Karpas-422 (cell line): ENCODE measurements at places on chromosomes 4 and X. TPM values are rescaled to one million over a fixed set of nuclear protein-coding genes. Genes with fewer than 3 reads are reported as not detected.

ADGRG4 gene
- total RNA-seq: not detected in 2 replicates

GRCh38 chrX:23263892-23264291, 70.8 kb upstream of the PTCHD1 start:
- DNase-seq: no peak

DNA sequence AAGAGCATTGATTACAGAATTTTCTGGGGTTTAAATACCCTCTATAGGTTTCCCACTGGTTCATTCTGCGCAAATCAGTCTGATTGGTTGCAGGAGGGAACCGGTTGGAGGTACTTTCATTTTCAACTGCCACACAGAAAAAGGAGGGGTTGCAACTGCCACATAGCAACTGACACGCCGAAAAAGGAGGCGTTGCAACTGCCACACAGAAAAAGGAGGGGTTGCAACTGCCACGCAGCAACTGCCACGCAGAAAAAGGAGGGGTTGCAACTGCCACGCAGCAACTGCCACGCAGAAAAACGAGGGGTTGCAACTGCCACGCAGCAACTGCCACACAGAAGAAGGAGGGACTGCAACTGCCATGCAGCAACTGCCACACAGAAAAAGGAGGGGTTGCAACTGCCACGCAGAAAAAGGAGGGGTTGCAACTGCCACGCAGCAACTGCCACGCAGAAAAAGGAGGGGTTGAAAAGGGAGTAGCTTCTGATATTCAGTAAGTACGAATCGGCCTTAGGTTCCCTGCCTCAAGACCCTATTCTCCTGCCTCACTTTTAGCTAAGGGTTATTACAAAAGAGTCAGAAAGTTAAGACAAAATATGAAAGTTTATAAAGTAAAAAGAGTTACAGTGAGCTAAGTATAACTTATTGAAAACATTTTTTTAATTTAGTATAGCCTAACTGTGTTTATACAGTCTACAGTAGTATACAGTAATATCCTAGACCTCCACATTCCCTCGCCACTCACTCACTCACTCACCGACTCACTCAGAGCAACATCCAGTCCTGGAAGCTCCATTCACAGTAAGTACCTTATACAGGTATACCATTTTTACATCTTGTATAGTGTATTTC, 431.8 kb downstream of the KCTD8 start:
- no peak for DNase-seq

GRCh38 chr4:3070709-3071500, 3.4 kb downstream of the HTT-AS start:
- no peak for DNase-seq

TIMP1 gene
- 0.29 and 0.56 TPM in 2 replicates for total RNA-seq

DNA sequence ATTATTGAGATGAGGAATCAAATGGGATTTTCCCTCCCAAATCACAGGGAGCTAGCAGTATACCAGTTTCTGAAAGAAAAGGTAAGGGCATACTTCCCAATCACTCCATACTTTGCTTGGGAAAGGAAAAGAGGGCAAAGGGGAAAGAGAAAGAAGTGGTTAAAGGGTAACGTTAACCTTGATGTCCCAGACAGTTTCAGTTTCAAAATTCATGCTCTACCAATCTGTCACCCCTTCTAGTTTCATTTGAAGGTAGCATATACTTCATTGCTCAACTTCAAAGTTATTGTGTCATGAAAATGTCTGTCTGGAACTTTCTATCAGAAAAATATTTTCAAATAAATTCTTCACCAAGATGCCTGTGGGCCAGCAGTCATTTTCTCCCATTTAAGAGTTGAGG, 16.0 kb downstream of the TNMD start:
- no peak for DNase-seq

REPS2 gene
- total RNA-seq: 0.14 and 1.1 TPM in 2 replicates

GRCh38 chrX:150842198-150842685, 56.2 kb downstream of the CD99L2 start:
- no peak for DNase-seq

DNA sequence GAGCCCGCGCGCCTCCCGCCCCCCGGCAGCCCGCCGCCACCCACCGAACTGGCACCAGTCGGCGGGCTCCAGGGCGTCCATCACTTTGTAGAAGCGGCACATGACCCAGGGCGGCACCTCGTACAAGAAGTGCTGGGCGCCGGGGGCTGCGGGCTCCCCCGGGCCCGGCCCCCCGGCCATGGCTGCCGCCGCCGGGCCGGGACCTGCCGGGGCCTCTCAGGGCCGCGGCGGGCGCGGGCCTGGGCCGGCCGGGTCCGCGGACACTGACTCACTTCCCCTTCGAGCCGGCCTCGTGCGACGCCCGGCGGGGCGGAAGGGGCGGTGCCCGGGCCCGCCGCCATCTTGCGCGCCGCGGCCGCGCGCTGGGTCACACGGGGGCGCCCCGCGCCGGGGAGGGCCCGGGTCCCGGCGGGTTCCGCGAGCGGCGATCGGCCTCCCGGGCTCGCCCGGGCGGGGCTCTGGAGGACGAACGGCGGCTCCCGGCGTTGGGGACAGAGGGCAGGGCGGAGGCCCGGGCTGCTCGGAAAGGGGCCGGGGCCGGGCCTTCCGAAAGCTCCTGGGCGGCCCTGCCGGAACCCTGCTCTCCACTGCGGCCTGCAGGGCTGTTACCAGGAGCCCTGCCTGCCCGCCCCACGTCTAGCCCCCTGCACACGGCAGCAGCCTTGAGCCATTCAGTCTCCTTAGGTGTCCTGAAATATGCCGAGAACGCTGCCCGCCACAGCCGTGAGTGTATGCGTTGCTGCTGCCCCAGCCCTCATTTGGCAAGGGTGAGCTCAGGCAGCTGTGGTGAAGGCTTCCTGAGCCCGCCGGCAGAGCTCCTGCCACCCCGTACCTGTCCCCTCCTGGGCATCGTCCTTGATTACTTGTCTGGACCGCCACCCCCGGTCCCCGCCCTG, at the start of gene IRAK1:
IRAK1 (minus strand) TSS at position 270 of the 896 bp plus-strand sequence; CDS start at position 180, 90 bp downstream.
- peak; percentile 82 for DNase-seq

MEPE gene
- not detected in 2 replicates for total RNA-seq

DNA sequence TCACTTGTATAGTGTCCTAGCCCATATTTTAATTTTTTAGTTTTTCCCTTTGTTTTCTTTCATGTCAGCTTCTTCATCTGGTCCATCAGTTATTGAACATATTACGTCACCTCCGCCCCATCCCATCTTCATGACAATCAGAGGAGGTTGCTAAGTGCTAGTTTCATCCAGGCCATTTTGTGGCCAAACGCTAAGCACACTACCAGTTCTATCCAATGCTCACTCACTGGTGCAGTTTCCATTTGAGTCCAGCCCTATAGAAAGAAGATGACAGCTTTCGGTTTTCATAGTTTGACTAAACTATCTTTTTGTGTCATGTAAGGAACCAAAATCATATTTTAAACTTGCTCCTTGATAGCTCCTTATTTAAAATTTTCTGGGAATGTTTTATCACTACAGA, 304.2 kb downstream of the TENM3 start:
- DNase-seq: no peak

GRCh38 chr4:184949020-184949419, 69.3 kb upstream of the HELT start:
- DNase-seq: no peak

DNA sequence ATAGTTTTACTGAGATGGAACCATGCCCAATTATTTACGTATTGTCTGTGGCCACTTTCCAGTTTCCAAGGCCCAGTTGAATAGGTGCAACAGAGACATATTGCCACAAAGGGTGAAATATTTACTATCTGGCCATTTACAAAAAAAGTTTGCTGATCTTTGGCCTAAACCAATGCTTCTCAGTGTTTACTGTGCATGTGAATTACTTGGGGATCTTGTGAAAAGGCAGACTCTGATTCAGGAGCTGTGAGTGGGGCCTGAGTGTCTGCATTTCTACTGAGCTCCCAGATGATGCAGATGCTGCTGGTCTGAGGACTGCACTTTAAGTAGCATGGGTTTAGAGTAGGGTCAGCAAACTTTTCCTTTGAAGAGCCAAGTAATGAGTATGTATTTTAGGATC, 94.1 kb upstream of the PDE5A start:
- DNase-seq: no peak

- DNase-seq: no peak
Observed at GRCh38 chrX:37455381-37455780, 106.2 kb downstream of the PRRG1 start.

CETN2 gene
- total RNA-seq: 16.8 and 24.1 TPM in 2 replicates

DNA sequence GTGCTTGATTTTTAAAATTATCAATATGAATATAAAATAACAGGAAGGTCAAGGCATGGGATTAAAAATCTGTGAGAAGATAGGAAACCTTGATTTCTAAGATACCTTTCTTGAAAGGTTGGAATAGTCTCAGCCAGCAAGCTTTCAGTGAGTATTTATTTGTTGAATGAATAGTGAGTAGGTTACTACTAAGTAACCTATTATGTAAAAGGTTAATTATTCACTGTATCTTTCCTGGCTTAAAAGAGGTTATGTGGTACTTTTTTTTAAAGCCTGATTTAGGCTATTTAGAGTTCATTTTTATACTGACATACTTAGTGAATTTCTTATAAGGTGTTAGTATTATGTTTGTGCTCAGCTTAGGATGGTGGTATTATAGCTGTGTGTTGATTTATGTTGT, 123.5 kb downstream of the PTPN13 start:
- no peak for DNase-seq

ADRA2C gene
- total RNA-seq: not detected in 2 replicates

RGN gene
- not detected in 2 replicates for total RNA-seq

ITIH6 gene
- not detected in 2 replicates for total RNA-seq

CSAG2 gene
- total RNA-seq: not detected in 2 replicates

DYNLT3 gene
- 22.5 and 33.5 TPM in 2 replicates for total RNA-seq

- no peak for DNase-seq
Observed at GRCh38 chrX:71454222-71454621, 78.7 kb upstream of the OGT start.

KIT gene
- total RNA-seq: not detected in 2 replicates

GRCh38 chr4:168920441-168921065, 89.5 kb downstream of the CBR4 start:
- DNase-seq: no peak

DNA sequence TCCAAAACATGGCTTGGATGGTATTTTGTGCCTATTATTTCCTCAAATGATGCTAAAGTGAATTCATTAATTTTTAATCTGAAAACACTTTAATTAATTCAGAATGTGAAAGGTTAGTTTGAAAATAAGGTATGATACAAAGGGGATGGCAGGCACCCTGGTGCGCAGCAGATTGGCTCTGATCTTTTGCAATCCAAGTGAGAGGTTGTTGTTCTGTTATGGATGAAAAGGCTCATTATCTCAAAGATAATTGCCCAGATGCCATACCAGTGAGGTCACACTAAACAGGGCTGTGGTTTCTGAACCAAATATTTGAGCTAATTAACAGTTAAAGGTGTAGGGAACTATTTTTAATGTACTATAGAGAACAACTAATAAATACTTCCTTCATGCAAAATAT, 504.9 kb downstream of the RAPGEF2 start:
- no peak for DNase-seq

DNA sequence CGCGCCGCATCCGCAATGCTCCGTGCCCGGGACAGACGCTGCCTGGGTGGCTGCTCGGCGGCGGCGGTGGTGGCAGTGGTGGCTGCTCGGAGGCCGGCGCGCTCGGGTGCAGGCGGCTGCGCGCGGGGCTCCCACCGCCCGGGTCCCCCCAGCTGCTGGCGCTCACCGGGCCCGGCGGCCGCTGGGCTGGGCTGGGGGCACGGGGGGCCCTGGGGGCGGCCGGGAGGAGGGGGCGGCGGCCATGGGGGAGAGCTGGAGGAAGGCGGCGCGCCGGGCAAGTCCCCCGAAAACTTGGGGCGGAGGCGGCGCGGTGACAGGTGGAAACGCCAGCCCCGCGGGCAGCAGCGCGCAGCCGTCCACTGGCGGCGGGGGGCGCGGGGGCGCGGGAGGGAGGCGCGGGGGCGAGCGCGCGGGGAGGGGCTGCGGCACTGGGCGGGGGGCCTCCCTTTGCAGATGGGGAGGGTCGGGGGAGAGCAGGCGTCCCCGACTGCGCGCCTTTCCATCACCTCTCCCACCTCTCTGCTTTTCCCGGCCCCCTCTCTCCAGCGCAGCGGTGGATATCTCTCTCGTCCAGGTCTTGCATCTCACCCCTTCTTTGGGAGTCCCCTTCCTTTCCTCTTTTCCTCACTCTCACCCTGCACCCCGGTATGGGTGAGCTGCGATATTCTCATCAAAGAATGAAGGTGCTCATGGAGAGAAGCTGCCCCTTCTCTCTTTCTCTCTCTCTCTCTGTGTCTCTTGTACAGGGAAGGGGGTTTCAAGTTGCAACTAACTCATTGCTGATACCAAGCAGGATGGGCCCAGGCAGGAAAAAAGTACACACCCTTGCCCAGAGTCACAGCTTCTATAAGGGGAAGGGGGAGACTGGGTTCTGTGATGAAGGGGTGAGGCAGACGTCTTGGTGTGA, 83.7 kb upstream of the DHRSX start:
- no peak for DNase-seq

- no peak for DNase-seq
Observed at GRCh38 chrX:44568196-44568595, 25.5 kb upstream of the FUNDC1 start.

ZNF41 gene
- 9.7 and 11.1 TPM in 2 replicates for total RNA-seq

DNA sequence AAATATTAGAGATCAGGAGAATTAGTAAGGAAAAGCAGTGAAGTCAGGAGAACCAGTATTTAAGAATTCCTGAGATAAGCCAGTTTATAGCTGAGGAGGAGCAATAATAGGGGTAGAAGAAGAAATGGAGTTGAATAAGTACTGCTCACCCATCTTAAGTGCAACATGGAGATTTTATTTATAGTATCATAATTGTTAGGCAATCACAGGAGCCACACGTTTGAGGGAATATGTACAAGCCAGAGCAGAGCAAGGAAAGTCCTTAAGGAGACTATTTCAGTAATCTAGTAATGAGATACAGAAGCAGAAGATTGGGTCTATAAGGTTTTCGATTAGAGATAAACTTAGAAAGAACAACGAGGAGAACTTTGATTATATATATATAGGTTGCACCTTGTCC, 145.0 kb downstream of the KDM6A start:
- no peak for DNase-seq

DNA sequence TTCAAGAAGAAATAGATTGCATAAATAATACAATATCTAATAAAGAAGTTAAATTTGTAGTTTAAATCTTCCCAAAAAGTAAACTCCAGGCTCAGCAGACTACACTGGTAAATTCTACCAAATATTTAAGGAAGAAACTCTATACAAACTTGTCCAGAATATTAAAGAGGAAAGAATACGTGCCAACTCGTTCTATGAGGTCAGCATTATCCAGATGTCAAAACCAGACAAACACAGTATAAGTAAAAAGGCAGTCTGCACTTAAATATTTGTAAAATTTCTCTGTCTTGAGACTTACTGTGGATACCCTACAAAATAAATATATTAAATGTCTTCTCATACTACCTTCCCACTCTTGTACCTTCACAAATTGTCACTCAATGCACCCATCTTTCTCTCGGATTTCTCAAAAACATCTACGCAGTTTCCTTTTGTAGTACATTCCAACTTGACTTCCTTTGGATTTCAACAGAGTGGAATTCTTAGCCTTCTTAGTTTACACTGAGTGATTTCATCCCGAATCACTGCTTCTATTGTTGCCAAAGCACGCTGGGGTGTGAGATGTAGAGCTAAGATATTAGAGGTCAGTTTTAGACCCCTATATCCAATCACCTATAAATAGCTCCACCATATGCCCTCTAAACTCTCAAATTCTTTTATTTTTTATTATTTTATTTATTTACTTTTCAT, 71.6 kb upstream of the MAB21L2 start:
- DNase-seq: no peak

- peak; percentile 95 for DNase-seq
Observed at GRCh38 chrX:16870095-16870861, at the start of gene RBBP7. Gene RBBP7, minus strand, starts transcription at chrX:16870362. Its CDS starts 309 bp downstream, at chrX:16870053.

GRCh38 chrX:112945826-112946225, 105.2 kb upstream of the AMOT start:
- DNase-seq: no peak
